CD4-positive, alpha-beta T cell (primary cell): ENCODE measurements at places on chromosomes 5 and 9. TPM values are rescaled to one million over a fixed set of nuclear protein-coding genes. Genes with fewer than 3 reads are reported as not detected.

The PKN3 gene
- 0.95 TPM for total RNA-seq

GRCh38 chr9:109052416-109052815, 39.1 kb upstream of the CTNNAL1 start:
- no peak for DNase-seq

- peak; percentile 2 for DNase-seq
Measured at GRCh38 chr5:33379757-33380156, 61.0 kb upstream of the TARS1 start.

- no peak for DNase-seq
Measured at GRCh38 chr5:63050916-63051315, 472.3 kb downstream of the LRRC70 start.

DNA sequence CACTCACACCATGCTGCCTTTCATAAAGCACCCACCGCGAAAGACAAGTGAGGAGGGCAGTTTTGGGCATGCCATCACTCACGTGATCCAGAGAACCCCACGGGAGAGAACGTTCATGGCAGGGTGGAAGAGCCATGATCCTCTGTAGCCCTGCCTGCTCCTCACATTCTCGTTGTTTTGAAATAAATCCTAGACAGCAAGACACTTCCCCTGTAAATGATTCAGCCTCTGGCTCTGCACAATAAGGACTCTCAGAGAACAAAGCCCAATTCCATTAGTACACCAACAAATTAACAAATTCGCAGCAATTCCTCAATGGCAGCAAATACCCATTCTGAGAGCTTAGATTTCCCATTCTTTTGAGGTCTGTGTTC, 71.5 kb downstream of the WNK2 start:
- no peak for DNase-seq

- no peak for DNase-seq
Measured at GRCh38 chr5:22372826-22373660, 480.1 kb downstream of the CDH12 start.

- DNase-seq, result no peak
Measured at GRCh38 chr5:142520885-142521284, 165.0 kb downstream of the FGF1 start.
